ENCODE measurements at places on chromosomes 6 and 20. TPM values are rescaled to one million over a fixed set of nuclear protein-coding genes. Genes with fewer than 3 reads are reported as not detected.
A peak's percentile ranks its signal among the peaks of the same experiment; 100 is the strongest.

The ARHGAP40 gene
- not detected for total RNA-seq

The MICB gene
- total RNA-seq, result 18.7 TPM

DNA sequence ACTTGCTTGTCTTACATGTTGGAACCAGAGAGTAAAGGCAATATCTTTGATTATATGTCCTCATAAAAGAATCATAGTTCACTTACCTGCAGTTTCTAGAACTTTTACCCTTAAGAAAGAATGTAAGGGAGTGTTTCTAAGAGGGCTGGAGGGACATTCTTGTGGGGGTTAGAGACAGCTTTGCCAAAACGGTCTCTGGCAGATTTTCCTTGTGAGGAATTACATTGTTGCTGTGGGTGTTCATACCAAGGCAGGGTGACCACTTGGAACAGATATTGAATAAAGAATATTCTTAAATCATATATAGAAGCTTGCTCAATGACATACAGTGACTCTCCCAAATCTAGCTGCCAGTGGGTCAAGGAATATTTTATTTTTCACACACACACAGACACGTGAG lies 517.6 kb upstream of the SOX4 start:
- no peak overlapping the region for H3K27ac ChIP-seq
- no peaks in the 10 kb centered on the region for H3K27me3 ChIP-seq
- H3K4me1 ChIP-seq, result no peaks in the 10 kb centered on the region
- no peak for DNase-seq

- DNase-seq, result no peak
- peaks cover 6% of the 10 kb centered on the region for H3K36me3 ChIP-seq
- H3K27me3 ChIP-seq, result no peaks in the 10 kb centered on the region
- peak overlapping the region; percentile 31 for H3K4me3 ChIP-seq
- H3K4me1 ChIP-seq, result peaks cover 12% of the 10 kb centered on the region
These were observed 185 bp upstream of the TNFRSF6B start for GRCh38 chr20:63696306-63696627.

Data from activated T-cell treated with anti-CD3 and anti-CD28 coated beads, Interleukin-2, amount 50 U/mL, for 72 hours (primary cell).